ENCODE measurements at places on chromosomes 2 and 18.

- DNase-seq, result no peak
Measured at GRCh38 chr2:199261239-199261638, 196.5 kb downstream of the SATB2 start.

DNA sequence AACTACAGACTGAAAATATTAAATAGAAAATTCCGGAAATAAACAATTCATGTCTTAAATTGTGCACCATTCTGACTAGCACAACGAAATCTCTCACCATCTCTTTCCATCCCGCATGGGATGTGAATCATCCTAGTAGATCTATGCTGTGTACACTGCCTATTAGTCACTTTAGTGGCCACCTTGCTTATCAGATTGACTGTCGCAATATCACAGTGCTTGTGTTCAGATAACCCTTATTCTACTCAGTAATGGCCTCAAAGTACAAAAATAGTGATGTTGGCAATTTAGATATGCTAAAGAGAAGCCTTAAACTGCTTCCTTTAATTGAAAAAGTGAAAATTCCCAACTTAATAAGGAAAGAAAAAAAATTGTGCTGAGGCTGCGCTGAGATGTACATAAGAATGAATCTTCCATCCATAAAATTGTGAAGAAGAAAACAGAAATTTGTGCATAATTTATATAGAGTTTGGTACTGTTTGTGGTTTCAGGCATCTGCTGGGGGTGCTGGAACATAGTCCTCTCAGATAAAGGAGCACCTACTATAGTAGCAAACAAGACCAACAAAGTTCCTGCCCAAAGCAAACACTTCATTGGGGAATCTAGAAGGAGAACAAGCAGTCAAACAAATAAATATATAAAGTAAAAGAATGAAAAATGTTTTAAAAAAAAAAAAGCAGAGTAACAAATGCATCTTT is 12.0 kb downstream of the PSMD1 start:
- DNase-seq, result no peak

- DNase-seq, result no peak
Measured at GRCh38 chr2:146544701-146545100, 1300.1 kb upstream of the ACVR2A start.

- no peak for DNase-seq
Measured at GRCh38 chr2:240620149-240620731, 5.0 kb upstream of the GPR35 start.

- no peak for DNase-seq
Measured at GRCh38 chr18:23727707-23728493, 38.6 kb downstream of the LAMA3 start.

DNA sequence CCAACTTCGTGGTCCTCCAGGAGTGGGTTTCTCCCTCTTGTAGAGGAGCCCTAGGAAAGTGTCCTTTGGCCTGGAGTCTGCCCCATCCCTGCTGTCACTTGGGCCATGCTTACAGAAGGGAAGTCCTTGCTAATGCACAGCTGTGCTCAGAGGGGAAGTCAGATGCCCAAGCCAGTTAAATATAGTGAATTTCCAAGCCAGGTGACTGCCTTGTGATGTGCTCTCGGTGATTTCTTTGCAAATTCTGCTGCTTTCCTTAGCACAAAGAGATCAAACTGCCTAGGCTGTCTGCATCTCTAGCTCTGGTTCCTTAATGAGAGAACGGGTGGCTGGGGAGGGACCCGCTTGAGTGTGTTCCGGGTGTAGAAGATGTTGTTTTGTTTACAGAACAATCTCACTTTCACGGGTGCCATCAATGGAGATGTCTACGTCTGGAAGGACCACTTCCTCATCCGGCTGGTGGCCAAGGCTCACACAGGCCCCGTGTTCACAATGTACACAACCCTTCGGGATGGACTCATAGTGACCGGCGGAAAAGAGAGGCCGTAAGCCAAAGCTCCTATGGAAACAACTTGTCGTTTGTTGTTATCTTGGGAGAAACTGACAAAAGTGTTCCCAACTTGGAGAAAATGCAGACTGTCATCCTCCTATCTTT is 91.4 kb downstream of the RTN4 start:
- no peak for DNase-seq

GRCh38 chr18:44358402-44358801 is 322.3 kb upstream of the SETBP1 start:
- no peak for DNase-seq

DNA sequence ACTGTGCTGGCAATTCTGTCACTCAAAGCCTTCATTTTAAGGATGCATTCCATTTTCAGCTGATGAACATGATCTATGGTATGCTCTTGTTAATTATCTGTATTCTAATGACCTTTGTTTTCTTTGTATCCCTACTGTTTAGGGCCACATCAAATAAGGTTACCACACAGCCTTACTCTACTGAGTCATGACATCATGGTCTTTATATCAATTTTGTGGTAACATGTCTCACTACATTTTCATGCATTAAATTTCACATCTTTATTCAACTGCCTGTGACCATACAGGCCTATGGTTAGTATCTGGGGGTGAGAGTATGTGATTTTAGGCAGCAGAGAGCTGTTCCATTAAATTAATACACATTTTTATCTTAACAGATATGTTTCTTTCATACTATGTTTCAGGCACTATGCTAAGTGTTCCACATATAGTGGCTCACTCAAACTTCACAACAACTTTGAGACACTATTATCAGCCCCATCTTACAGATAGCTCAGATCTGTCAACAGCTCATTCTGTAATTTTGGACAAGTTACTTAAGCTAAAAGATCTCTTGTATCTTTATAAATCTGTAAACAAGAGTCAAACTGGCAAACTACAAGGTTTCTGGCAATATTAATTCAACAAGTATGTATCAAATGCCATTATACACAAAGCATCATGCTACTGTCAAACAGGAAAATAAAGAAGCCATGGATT is 18.0 kb downstream of the LRPPRC start:
- DNase-seq, result no peak

GRCh38 chr2:12819721-12820120 is 103.0 kb downstream of the TRIB2 start:
- no peak for DNase-seq

DNA sequence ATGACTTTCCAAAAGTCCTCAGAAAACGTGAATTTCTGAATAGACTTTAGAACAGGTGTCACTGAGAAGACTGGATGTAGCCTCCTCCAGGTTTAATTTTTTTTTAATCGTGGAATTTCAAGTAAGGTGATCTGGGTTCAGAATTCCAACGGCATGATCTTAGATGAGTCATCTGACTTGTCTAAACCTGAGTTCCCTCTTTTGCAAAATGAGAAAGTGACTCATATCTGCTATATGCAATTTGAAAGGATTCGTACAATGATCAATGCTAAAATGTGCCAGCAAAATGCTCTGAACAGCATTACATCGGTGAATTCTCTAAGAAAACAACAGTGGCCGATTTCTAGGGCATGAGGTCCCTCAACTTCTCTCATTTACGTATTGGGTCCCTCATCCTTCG is 69.1 kb upstream of the ZNF516 start:
- no peak for DNase-seq

- DNase-seq, result no peak
Measured at GRCh38 chr2:152348388-152348787, 13.4 kb downstream of the FMNL2 start.

- DNase-seq, result no peak
Measured at GRCh38 chr2:100699131-100699530, 120.8 kb upstream of the NPAS2 start.

GRCh38 chr2:143001501-143001900 is 124.0 kb downstream of the KYNU start:
- DNase-seq, result no peak

- no peak for DNase-seq
Measured at GRCh38 chr2:114468343-114468742, 25.9 kb downstream of the DPP10 start.

DNA sequence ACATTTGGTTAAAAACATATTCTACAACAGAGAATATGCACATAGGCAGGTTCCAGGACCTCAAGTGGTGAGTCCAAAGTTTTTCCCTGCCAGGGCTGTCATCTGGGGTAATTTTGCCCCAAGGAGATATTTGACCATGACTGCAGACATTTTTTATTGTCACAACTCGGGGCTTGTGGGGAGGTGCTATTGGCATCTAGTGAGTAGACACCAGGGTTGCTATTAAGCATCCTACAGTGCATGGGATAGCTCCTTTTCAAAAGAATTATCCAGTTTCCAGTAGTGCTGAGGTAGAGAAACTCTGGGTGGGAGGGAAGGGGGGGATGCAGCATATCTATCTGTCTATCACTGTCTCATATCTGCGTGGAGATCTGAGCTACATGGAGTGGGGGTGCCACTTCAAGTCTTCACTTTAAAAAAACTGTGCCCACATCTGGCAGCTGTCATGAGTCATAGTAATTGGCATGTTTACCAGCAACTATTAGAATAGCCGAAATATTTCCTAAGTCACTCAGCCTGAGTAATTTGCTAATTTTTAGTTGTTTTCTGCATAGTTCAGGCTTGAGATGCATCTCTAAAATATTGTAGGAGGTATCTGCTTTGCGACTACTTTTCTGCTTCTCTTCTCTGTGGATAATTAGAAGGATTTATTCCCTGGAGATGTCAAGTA is 254.0 kb upstream of the RBMS1 start:
- DNase-seq, result no peak

DNA sequence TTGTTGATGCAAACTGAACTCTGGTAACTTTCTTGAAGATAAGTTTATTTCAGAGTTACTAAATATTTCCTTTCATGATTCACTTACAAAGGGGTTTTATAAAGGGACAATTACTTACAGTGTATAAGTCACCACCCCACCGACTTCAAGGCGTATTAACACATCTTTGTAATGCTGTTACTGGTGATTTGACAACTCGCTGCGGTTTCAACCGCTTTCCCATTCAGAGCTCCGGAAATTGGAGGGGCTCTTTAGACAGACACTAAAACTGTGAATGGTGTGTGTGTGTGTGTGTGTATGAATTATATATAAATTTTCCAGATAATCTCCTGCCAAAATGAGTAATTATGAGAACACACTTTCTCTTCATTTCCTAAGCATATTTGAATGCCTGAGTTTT is 4.9 kb downstream of the TM4SF20 start:
- peak; percentile 23 for DNase-seq

DNA sequence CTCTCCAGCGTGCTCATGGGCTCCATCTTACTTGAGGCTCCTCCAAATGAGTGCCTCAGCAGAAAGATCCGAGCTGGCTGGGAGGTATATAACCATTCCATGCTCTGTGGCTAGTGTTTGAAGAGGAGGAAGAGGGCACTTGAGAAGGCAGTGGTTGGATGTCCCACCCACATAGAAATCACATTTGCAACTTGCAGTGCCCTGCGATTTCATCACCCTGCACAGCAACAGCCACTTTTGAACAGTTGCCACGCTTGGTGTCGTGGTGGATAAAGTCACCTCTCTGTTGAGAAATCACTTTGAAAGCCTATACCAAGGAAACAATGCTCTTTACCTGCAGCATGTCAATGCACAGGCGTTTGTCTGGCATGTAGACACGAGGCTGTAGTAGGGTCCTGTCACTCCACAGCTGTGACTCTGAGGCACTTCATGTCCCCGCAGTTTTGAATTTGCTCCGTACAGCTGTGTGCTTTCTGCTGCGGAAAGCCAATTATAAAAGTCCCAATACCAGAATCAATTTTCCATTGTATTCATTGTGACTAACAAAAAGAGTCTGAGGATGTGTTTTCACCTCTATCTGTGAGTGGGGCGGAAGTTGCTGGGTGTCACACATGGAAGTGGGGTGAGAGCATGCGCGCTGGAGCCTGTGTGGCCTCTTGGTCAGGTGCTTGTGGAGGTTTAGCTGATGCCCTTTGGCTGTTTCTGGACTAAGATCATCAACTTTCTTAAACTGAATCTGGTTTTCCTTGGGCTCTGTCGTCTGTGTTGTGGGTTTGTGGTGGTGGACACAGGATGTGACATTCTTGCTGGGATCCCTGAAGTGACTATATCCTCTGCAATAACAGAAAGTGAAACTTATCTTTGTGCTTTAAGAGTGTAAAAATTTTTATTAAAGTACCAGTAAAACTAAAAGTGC is 2.8 kb downstream of the CNDP2 start:
- DNase-seq, result peak; percentile 75

- no peak for DNase-seq
Measured at GRCh38 chr2:190911813-190912212, 31.2 kb downstream of the GLS start.

DNA sequence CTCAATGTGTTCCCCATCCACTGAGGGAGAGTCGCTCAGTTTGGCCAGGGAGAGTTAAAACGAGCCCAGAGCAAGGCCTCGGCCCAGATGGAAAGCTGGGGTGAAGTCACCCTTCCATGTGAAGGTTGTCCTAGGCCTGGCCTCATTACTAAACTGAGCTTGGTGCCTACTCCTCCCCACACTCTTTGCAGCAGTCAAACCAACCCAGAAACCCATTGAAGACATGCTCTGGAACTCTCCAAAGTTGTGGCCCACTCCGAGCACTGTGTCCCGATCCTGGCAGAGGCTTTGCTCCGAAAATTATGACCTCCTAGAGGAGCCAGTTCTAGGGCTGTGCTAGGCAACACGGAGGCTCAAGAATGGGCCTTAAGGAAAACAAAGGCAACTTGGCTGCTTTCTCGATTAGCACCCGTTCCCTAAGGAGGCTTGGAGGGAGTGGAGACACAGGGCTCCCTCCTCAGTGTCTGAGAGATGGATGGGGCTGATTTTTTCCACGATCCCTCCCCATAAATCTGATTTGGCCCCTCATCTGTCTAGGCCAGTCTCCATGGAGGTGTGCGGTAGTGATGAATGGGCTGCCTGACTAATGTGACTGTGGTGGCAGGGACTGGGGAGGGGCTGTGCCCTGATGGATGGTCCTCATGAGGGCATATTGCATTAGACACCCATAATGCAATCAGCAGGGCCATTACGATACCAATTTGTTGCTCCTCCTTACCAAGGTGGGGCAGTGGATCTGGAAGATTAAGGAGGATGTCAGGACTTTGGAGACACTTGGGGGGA is 11.7 kb upstream of the CYP26B1 start:
- no peak for DNase-seq

- DNase-seq, result no peak
Measured at GRCh38 chr2:223219872-223220657, 168.1 kb downstream of the KCNE4 start.

DNA sequence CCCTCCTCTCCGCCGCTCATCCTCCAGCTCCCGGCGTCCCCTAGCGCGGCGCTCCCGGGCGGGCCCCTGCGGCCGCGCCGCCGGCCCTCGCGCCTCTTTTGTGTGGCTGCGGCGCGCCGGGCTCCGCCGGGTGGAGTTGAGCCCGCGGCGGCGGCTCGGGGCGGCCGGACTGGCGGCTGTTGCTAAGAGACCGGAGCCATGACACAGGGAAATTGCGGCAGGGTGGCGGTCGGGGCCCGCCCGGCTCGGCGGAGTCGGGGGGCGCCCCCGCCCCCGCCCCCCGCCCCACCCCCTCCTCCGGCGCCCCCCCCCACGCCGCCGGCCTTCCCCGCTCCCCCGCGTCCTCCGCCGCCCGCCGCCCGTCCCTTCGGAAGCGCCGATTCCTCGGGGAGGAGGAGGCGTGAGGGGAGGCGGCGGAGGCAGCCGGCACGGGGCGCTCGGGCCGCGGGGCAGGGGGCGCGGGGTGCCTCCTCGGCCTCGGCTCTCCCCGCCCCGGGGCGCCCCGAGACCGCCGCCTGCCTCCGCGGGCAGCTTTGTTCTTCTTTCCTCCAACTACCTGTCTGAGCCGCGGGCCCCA is at the start of gene TMEM200C:
TMEM200C (minus strand) TSS at position 224 of the 577 bp plus-strand sequence. CDS start 3,459 bp downstream, outside the sequence.
- DNase-seq, result no peak

GRCh38 chr2:234444893-234445292 is 52.0 kb downstream of the ARL4C start:
- DNase-seq, result no peak

GRCh38 chr18:33584548-33585430 is 6.8 kb downstream of the ASXL3 start:
- DNase-seq, result no peak
